Activated T-cell treated with anti-CD3 and anti-CD28 coated beads, Interleukin-2, amount 50 U/mL, for 24 hours (primary cell): ENCODE measurements at places on chromosomes 7 and 10.

DNA sequence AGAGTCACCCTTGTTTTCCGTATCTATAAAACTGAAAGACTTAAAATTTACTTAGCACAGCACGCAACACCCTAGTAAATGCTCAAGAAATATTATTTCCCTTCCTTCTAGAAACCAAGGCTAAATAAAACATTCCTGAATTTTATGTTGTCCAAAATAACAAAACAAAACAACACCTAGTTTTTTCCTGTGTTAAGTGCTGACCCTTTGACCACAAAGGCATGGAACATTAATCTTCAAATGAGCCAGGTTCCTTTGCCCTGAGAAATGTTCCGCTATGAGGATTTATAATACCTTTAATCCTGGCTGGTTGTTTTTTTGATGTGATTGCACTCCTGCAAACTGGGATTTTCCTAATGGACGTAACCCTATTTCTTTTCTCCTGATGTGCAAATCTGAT lies 29.0 kb upstream of the DGKI start:
- DNase-seq: no peak

GRCh38 chr10:102549549-102549948 lies 45.8 kb downstream of the SUFU start:
- DNase-seq: no peak

- DNase-seq: no peak
These were observed 9.0 kb downstream of the MEST start for GRCh38 chr7:130500910-130501309.

GRCh38 chr7:135320268-135320667 lies 86.6 kb downstream of the STRA8 start:
- no peak for DNase-seq

DNA sequence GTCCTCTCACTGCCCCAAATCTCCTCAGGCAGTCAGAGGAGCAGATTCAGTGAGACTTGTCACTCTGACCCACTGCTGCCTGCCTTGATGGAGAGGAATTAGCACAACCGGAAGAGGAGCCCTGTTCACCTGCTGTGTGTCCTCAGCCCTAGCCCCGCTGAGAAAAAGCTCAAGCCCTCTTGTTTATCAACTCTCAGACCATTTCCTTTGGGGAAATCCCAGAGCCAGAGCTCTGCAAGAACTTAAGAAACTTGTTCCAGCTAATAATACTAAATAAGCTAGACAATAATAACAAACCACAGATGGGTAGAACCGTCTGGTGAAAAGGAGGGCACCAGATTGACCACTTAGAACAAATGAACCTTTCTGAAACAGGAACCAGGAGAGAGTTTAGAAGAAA lies 37.7 kb upstream of the ITGB1 start:
- no peak for DNase-seq

DNA sequence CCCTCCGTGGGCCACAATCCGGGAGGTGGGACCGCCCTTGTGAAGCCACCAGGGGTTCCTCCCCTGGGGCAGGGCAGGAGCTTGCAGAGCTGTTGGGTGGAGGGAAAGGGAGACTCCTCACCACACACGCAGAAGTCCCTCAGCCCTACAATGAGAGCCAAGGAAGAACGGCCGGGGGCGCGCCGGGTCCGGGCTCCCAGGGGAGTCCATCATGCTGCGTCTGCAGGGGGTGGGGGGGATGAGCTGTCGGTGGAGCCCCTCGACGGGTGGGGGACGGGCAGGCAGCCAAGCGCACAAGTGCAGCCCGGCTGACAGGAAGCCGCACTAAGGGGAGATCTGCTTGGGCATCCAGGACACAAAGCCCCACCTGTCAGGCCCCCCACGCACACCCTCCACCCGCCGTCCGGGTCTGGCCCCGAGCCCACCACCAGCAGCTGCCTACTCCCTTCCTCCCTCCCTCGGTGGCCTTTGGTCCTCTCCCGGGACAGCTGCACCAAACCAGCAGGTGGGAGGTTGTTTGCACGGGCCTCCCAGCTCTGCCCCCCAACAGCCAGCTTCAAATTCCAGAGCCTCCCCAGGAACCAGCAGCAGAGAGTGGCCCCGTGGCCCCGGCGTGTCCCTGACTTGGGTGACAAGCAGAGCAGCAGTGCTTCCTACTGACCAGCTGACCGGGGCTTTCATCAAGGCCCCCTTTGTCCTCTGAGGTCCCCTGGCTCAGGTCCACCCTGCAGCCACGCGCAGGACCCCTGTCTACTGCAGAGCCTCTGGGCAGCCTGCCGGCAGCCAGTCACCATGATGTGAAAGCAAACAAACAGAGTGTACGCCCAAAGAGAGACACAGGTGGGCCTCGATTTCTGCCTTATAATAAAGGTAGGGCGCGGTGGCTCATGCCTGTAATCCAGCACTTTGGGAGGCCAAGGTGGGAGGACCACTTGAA lies 50.3 kb downstream of the HIP1 start:
- no peak for DNase-seq

DNA sequence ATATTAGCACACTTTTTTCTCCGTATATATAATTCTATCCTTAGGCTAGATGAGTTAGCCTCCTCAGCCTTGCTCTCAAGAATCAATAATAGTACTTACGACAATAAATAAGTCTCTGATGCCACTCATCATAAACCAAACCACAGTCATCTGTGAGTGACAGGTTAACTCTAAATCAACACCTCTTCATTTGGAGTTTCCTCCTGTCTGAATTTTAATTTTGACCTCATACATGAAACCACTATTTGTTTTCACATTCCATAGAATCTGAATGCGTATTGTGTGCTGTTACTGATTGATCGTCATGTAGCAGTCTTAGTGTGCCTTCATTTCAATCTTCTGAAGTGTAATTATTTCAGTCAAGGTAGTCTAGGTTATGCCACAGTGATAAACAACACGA lies 85.8 kb downstream of the HGF start:
- DNase-seq: no peak

DNA sequence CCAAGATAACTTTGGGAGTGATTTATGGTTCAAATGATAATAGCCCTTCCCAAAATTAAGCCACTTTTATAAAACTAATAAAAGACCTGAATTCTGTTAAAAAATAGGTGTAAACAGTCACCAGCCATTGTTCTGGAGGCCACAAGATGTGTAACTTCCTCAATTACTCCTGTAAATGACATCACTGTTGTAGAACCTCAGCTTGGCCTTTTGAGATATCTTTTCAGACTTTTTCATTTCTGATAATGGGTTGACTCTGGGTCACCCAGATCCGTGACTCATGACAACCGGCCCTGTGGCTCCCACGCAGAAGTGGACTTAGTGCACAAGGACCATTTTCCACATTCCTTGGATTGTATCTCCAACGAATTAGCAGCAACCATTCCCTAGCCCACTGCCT lies 106.6 kb downstream of the DKK1 start:
- DNase-seq: no peak

GRCh38 chr10:129280155-129280502 lies 186.9 kb upstream of the MGMT start:
- DNase-seq: no peak

GRCh38 chr7:11469028-11469745 lies 362.8 kb downstream of the THSD7A start:
- DNase-seq: no peak

- no peak for DNase-seq
These were observed 4.2 kb upstream of the ADGRA1 start for GRCh38 chr10:133083422-133084100.

GRCh38 chr7:7203813-7204575 lies 21.6 kb downstream of the C1GALT1 start:
- no peak for DNase-seq

- DNase-seq: no peak
These were observed 162.0 kb upstream of the FAM13C start for GRCh38 chr10:59524348-59524747.

DNA sequence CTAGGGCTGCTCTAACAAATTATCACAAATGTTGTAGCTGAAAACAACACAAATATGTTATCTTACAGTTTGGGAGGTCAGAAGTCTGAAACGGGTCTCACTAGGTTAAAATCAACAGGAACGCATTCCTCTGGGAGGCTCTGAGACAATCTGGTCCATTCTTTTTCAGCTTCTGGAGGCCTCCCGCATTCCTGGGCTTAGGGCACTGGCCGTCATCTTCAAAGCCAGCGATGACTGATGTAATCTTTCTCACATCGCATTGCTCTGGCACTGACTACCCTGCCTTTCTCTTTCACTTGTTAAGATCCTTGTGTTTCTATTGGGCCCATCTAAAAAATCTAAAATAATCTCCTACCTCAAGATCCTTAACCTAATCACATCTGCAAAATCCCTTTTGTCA lies 1071.5 kb upstream of the C7orf33 start:
- no peak for DNase-seq

DNA sequence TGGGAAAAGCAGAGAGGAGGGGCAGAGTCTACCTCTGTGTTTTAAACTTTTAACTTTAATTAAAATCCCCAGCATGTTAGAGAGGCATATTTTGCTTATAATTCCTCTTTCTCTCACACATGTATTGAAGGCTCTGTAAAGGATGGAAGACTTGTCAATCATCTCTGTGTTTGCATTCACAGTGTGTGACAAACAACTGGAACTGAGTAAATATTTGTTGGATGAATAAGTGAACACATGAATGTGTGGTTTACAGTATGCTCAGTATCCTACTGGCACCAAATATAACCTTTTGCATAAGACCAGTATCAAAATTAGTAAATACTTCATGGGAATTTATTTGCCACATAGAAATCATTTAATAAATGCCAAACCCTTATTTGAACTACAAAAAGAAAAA lies 829.0 kb downstream of the GRID1 start:
- no peak for DNase-seq

GRCh38 chr10:28478646-28479045 lies 54.3 kb upstream of the WAC start:
- no peak for DNase-seq

DNA sequence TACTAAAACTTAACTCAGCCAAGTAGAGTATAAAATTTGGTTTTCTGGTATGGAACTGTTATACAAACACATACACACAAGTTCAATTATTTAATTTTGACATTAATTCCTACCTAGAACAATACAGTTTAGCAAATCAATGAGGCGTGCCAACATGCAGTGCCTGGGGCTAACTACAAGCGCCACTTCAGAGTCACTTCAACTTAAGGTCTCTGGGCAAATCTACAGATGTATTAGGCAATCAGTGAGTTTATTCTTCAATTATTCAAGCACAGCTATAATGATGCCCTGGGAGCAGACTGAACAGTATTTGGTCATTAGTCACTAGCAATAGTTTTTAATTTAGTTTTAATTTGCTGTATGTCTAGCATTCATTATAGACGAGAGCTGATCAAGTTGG lies 51.6 kb downstream of the HIBADH start:
- DNase-seq: no peak

- DNase-seq: no peak
These were observed 102.5 kb upstream of the SAMD8 start for GRCh38 chr10:75008952-75009351.

DNA sequence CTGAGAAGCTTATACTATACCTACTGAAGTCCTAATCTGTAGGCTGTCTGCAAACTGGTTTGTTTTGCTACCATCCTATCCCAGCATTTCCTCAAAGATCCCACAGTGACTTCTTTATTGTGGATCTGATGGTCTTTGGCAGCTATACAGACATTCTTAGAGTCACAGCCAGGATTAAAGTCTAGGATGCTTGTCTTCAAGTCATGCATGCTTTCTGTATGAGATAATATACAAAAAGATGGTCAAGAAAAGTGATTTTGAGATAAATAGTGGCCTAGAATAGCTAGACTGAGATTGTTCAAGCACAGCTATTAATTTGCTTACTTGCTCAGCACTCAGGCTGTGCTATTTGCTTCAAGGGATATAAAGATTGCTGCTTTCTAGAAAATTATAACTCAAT lies 454.4 kb downstream of the AUTS2 start:
- DNase-seq: no peak

DNA sequence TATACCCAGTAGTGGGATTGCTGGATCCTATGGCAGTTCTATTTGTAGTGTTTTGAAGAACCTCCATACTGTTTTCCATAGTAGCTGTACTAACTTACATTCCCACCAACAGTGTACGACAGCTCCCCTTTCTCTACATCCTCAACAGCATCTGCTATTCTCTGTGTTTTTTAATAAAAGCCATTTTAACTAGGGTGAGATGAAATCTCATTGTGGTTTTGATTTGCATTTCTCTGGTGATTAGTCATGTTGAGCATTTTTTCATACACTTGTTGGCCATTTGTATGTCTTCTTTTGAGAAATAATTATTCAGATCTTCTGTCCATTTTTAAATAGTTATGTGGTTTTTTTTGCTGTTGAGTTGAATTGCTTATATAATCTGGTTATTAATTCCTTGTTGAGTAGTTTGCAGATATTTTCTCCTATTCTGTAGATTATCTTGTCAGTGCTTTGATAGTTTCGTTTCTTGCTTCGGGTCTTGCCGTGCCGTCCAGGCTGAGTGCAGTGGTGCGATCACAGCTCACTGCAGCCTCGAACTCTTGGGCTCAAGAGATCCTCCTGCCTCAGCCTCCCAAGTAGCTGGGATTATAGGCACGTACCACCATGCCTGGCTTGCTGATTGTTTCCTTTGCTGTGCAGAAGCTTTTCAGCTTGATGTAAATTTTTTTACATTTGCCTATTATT lies 12.0 kb downstream of the MTG1 start:
- no peak for DNase-seq

DNA sequence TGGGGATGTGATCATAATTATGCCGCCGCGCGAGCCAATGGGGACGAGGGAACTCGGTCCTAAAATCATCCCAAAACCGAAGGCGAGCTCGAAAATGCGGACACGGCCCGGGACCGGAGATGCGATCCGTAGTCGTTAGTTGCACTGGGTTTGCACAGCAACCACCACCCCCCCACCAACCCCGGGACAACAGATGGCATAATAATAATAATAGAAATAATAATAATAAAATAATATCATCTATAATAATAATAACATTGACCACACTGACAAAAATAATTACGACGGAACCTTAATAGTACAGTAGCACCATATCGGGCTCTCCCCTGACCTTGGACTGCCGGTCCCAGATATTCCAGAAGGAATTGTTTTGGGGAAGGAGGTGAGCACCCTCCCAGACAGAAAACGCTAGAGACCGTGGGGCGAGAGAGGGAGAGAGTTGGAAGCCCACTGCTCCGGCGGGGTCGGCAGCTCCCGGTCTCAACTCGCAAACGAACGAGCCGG lies 1.1 kb upstream of the EMX2 start:
- DNase-seq: no peak

GRCh38 chr10:34994565-34995142 lies 95.5 kb downstream of the CUL2 start:
- peak; percentile 69 for DNase-seq

GRCh38 chr10:131198401-131198800 lies 113.1 kb downstream of the TCERG1L start:
- DNase-seq: no peak

- no peak for DNase-seq
These were observed 43.1 kb upstream of the CTTNBP2 start for GRCh38 chr7:117916309-117916708.
